ENCODE measurements at places on chromosomes 12 and 14. TPM values are rescaled to one million over a fixed set of nuclear protein-coding genes. Genes with fewer than 3 reads are reported as not detected.

Gene GNB3
- total RNA-seq: 2.0 TPM

Gene PMCH
- 0.16 TPM for total RNA-seq

Gene LBHD2
- total RNA-seq: not detected

Gene MANSC4
- total RNA-seq: not detected

Gene RGS6
- total RNA-seq: not detected

Gene MMAB
- 30.3 TPM for total RNA-seq

Gene C14orf180
- total RNA-seq: not detected

Gene KRT6A
- 2.5 TPM for total RNA-seq

Gene MYL2
- not detected for total RNA-seq

Gene GAS2L3
- total RNA-seq: 12.8 TPM

Gene IQSEC3
- 0.17 TPM for total RNA-seq

Gene BHLHE41
- 2.0 TPM for total RNA-seq

Gene SDR9C7
- not detected for total RNA-seq

Gene EMP1
- 71.4 TPM for total RNA-seq

Gene BDKRB2
- 80.9 TPM for total RNA-seq

Measured in bronchial smooth muscle cell (primary cell).